ENCODE measurements at places on chromosomes 1 and 21.

GRCh38 chr1:23596382-23597358, 37.4 kb upstream of the ID3 start:
- no peak for DNase-seq

DNA sequence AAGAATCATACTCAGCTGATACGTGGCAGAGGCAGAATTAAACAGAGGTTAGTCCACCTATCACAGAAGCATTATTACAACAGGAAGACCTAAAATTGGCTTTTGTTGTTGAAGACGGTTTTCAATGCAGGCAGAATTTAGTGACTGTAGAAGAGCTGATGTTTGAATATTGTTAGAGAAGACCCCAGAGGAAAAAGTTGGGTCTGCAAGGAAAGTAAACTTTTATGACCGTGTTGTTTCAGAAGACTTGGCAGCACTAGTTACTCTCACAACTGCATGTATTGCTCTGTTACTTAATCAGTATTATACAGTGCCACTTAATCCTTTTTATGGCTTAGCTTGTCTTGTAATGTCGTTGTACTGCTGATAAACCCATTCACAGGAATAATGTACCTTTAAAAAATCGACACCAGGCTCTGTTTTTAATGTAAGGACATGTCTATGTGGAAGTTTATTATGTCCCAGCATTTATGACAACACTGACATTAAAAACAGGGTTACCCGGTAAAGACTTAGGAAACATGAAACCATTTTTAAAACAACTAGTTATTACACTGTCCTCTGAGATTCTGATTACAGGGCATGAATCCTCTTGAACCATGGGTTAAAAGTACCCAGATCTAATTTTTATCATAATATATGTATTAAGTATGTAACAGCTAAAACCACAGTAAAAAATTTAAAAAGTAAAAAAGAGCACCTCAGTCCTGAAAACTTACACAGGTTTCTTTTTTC, 235.4 kb downstream of the TTLL7 start:
- no peak for DNase-seq

DNA sequence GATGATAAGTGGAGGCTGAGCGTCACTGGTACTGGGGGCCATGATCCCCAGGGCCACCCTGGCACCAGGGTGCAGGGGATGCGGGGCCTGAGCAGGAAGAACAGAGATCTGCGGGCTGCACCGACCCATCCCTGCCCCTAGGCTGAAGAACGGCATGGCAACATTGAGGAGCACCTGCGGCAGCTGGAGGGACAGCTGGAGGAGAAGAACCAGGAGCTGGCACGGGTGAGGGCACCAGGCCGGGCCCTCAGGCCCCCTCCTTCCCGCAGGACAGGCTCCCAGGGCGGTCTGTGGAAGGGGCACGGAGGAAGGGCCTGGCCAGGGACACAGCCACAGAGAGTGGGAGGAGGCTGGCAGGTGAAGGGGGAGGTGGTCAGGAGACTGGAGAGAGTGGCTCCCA, 21.8 kb downstream of the PPFIA4 start:
- DNase-seq: no peak

- DNase-seq: no peak
Observed at GRCh38 chr1:26163684-26164035, 4.8 kb downstream of the FAM110D start.

- no peak for DNase-seq
Observed at GRCh38 chr1:241396747-241397681, 40.0 kb upstream of the RGS7 start.

- DNase-seq: no peak
Observed at GRCh38 chr1:245092638-245092976, 62.2 kb upstream of the KIF26B start.

GRCh38 chr1:39761557-39762260, 9.4 kb downstream of the OXCT2 start:
- DNase-seq: no peak

- no peak for DNase-seq
Observed at GRCh38 chr1:97004054-97004453, 282.5 kb downstream of the PTBP2 start.

GRCh38 chr1:198141668-198142351, 15.0 kb upstream of the NEK7 start:
- DNase-seq: no peak

DNA sequence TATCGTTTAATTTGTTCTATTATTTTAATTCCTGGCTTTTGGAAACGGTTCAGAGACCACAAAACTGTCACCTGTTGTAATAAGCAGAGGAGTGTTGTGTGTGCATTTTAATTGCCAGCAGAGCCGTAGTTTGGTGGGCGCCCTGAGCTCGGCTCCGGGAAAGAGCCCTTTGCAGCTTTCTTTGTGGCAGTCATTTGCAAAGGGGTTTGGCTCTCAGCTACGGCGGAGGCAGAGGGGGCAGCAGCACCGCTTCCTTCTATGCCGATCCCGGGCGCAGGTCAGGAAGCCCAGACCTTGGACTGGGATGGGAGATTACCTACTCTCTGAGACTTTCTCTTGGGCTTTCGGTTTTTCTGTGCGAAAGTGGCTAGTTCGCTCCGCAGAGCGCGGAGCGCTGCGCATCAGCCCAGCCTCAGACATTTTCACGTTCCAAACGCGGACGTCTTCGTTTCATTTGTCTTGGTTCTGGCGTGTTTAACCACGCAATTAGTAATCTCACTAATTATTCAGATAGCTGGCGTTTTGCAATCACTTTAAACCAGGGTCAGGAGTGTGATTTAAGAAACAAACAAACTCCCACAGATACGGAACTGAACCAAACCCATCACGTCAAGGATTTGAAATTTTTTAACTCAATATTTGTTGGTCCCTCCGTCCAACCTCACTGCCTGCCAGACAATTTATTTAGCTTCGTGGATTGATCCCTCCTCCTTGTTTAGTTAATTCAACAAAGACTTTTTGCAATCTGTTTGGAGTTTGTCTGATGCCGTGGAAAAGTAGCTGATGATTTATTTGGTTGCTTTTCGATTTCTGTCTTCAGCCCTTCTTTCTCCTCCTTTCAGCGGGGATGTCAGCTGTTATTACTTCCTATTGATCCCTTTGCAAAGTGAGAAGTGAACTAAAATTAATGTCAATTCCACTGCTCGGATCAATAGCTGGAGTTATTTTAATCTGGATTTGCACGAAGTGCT, 3.9 kb downstream of the RNF220 start:
- peak; percentile 8 for DNase-seq

DNA sequence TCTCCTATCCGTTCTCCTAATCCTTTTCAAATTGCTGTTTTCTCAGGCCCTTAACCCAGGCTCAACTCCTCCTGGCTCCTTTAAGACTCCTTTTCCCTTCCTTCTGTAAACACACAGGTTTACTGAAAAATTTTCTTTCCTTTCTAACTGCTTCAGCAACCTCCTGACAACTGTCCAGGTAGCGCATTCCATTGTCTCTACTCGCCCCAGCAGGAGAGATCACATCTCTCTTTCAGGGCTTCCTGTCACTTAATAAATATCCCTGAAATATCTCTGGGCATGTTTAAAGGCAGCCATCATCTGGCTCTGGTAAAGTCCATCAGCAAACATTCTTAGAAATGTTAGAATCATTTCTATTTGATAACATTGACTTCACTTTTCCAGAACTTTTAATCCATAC, 211.2 kb upstream of the PTBP2 start:
- no peak for DNase-seq

DNA sequence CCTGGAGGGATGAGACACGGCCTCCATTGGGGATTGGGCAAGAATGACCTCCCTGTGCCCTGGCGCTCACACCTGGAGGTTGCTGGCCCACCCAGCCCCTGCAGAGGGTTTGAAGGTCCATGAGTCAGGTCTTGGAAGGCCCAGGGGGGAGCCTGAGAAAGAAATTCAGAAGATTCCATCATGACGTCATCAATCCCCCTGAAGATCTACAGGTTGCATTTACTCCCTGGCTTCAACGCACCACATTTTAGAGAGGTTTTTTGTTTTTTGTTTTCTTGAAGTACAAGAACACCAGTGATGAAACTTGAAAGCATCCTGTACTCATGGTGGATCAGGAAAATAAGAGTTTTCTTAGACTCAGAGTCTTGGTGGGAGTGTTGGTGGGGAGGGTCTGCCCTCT, 82.4 kb upstream of the SLC25A33 start:
- DNase-seq: no peak

DNA sequence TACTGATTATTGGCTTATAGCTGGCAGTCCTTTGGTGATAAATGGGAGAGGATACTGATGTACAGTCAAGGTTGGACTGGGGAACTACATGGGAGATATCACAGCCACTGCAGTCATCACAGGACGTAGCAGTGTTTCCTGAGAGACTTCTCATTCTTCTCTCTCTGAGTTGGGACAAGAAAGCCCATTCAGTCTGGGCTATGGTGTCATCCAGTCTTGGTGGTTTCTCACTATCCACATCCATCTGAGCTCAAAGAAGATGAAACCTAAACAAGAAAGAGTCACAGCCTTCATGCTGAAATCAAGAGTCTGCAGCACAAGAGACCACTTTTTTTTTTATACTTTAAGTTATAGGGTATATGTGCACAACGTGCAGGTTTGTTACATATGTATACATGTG, 12.8 kb upstream of the CD53 start:
- DNase-seq: no peak

- DNase-seq: no peak
Observed at GRCh38 chr1:59856725-59857338, 42.1 kb downstream of the HOOK1 start.

DNA sequence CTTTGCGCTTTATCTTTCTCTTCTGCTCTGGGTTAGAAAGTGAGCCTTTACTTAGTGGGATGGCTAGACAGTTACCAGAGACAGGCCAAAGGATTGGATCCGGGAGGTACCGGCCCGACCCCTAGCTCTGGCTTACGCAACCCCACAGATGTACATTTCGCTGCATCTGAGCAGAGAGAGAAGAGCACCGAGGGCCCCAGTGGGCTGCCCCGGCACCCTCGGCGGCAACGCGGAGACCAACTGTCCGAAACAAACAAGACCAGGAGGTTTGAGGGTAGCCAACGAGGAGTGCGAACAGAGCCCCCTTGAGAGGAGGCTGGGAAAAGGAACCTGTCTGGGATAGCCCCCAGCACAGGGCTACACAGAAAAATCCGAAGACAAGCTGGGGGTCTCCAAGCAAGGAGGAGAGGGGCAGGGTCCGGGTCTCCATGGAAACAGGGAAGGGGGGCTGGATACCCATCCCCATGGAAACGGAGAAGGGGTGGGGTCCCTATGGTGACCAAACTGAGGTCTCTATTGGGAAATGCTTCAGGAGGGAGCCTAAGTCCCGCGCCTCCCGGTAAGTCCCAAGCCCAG, 373 bp downstream of the MTF1 start:
- DNase-seq: no peak

DNA sequence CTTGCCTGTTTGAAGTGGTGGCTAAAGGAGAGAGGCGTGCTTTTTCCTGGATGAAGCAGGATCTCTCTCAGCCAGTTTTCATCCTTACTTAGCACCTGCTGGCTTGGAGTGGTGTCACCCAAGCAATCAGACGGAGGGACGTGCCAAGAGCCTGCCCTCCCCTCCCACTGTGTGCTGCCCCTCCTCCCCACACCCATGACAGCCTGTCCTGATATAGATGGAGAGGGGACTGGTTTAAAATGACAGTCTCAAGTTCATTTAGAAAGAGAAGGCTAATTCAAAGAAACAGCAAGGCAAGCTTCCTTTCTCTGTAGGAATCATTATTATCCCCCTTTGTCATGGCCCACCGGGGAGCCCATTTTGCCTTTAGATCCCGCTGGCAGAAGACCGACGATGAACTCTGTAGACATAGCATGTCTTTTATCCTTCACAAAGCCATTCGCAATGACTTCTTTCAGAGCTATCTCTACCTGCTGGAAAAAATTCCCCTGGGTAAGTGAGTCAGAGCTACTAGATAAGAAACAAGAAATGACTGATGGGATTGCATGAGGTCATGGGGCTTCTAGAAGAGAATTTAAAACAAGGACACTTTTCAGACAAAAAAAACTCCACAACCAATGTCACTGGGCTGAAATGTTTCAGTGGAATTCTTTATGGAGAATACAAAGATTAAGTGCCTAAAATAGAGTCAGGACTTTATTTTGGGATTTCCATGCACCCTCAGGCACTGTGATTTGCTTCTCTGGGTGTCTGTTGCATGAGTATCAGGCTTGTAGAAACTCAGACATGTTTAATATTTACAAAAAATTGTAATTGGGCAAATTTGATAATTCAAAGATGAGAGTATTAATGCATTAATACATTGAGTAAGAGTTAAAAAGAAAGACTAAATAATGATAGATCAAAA, at the start of gene NTMT2:
Gene NTMT2 (plus strand): TSS at position 190 of the 907 bp plus-strand sequence. CDS start 149 bp downstream, at position 339.
- DNase-seq: no peak

DNA sequence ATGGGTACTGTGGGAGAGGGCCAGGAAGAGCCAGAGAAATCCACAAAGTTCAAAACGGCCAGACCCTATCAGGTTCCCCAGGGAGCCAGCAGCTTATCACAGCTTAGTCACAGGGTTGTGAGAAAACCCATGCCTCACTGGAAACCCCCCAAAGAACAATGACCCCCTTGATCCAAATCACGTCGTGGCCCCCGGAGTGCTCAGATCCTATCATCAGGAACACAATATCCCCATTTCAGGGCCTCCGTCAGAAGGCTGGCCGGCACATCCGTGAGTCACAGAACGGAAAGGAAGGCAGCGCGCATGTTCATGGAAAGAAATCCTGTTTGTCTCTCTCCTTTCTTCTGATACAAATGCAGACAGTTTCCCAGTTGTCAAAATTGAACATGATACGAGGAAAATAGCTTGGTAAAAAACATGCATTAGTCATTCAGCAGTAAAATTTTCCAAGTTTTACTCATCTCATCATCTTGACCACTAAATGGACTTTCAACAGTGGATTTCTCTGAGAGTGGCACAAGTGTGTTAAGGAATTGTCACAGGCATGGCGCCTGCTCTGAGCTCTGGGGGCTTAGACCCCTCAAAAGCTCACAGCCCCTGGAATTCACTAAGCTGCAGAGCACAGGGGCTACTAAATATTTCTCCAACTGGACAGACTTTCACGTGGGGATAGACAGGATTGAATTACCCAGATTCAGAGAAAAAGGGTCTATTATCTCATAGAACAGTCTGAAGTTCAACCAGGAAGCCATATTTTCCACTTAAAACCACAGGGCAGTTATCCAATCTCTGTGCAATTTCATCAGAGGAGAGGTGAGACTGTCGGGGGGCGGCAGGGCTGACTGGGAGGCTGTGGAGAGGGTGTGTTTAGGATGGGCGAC, 124.8 kb downstream of the RIPK4 start:
- DNase-seq: no peak

DNA sequence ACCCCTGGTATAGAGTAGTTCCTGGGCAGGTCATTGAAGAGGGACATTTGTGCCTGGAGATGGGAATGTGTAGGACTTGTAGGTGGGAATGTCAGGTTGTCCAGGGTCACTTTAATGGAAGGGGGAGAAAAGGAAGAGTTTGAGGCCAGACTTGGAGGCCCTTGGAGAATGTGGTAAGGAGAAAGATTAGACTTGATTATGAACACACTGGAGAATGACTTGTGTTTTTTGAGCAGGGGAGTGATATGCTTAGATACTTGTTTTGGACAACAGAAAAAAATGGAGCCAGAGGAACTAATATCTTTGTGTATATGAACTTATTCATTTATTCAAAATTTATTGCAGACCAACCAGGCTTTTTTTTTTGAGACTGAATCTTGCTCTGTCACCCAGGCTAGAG, 17.9 kb downstream of the ELAPOR1 start:
- DNase-seq: no peak

Data from activated CD4-positive, alpha-beta T cell treated with anti-CD3 and anti-CD28 coated beads for 1 hour (primary cell).